ENCODE measurements at places on chromosomes 12 and 14.

GRCh38 chr14:104140213-104140462 is 1.8 kb downstream of the KIF26A start:
- no peak for DNase-seq

DNA sequence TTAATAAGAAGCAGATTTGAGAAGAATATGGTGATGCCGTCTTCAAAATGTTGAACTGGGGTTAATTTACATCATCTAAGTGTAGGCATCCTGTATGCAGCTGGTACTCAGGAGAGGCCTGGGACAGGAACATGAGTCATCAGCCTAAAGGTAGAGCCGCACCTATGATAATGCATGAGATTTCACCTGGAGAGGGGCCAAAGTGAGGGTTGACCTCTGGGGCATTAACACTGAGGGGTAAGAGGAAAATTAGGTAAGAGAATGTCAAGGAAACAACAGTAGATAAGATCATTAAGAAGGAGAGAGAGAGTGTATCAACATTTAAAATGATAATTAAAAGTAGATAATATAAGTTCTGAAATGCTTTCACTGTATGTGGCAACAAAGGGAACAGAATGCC is 20.2 kb upstream of the SSTR1 start:
- no peak for DNase-seq

DNA sequence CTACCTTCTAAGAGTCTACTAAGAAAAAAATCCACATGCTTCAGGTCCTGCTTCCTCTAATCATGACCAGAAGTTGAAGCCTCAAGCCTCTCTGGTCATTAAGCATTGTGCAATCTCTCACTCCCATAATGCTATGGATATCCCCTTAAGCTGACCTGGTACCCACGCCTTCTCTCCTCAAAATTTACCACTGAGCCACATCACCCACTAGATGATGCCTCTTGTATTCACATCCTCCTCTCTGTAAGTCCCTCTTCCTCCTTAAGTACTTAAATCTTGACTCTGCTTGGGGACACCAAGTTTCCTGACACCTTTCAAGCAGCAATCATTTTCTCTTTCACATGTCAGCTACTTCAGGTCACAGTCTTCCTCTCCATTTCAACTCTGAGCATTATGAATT is 9.8 kb downstream of the GALNT4 start:
- DNase-seq = no peak

DNA sequence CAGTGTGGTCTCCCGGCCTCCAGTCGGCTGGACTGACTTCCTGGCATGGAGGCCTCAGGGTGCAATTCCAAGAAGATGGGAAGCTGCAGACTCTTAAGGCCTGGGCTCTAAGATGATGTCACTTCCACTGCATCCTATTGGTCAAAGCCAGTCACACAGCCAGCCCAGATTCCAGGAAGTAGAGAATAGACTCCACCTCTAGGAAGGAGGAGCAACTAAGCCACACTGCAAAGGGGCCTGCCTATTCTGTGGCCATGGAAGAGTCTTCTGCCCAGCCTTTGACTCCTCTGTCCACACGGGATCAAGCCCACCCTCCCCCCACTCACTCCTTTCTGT is 103.9 kb upstream of the RFLNA start:
- no peak for DNase-seq

- no peak for DNase-seq
Observed at GRCh38 chr14:103849151-103849886, 1.9 kb upstream of the PPP1R13B start.

DNA sequence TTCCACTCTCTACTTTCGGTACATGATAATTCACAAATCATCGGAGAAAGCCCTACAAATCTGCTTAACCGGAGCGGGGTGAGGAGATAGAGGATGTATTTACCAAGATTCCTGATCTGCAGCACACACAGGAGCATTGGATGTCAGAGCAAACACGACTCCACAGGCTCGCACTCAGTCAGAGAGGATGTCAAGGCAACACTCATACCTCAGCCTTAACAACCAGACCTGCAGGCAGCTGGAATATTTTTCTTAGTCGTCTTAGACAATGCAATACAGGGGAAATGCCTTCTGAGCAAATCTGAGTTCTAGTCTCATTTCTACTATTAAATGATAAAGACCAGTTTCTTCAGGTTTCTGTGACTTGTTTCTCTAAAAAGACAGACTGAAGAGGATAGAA is 159.3 kb upstream of the CPNE8 start:
- DNase-seq = no peak

GRCh38 chr12:56253091-56253490 is 5.1 kb downstream of the ANKRD52 start:
- no peak for DNase-seq

DNA sequence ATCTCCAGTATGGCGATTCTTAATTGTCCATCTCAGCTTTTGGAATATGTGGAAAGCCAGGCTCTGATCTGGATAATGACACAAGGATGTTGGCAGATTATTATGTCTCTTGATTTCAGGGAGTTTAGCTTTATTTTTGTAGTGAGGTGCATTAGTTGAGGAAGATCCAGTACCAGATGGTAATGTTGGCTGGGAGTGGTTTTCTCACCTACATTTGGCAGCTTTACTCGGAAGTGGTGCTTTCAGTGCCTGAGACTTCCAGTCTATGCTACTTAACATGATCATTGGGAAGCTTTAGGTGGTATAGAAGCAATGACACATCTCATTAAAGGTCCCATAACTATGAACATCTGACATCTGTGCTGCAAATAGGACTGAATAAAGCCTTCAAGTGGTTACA is 7.5 kb downstream of the SLC15A5 start:
- no peak for DNase-seq

GRCh38 chr12:94109160-94109559 is 39.2 kb upstream of the PLXNC1 start:
- DNase-seq = no peak

GRCh38 chr14:53306267-53306721 is 153.2 kb upstream of the DDHD1 start:
- peak; percentile 3 for DNase-seq

- no peak for DNase-seq
Observed at GRCh38 chr14:64654246-64654900, 49.9 kb upstream of the PLEKHG3 start.

DNA sequence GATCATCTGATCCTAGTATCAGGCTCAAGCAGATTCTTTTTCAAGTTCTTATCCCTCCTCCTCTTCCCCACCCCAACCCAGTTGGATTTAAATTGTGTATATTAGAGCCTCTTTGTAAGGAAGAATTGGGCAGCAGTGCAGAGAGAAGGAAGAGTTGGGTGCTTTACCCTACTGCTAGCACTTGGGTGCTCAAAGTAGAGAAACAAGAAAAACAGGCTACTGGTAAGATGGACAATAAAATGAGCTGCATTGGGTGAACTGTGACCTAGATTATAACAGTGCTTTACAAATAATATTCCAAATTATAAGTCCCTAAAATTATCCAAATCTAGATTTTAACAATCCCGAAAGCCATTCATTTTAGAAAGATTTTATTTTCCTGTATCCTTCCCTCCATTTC is 363.4 kb upstream of the GARIN6 start:
- DNase-seq = no peak

All from activated CD8-positive, alpha-beta memory T cell treated with anti-CD3 and anti-CD28 coated beads for 1 hour (primary cell).